Cortex of kidney (tissue), 1 donor: ENCODE measurements at places on chromosomes 5 and 9.

DNA sequence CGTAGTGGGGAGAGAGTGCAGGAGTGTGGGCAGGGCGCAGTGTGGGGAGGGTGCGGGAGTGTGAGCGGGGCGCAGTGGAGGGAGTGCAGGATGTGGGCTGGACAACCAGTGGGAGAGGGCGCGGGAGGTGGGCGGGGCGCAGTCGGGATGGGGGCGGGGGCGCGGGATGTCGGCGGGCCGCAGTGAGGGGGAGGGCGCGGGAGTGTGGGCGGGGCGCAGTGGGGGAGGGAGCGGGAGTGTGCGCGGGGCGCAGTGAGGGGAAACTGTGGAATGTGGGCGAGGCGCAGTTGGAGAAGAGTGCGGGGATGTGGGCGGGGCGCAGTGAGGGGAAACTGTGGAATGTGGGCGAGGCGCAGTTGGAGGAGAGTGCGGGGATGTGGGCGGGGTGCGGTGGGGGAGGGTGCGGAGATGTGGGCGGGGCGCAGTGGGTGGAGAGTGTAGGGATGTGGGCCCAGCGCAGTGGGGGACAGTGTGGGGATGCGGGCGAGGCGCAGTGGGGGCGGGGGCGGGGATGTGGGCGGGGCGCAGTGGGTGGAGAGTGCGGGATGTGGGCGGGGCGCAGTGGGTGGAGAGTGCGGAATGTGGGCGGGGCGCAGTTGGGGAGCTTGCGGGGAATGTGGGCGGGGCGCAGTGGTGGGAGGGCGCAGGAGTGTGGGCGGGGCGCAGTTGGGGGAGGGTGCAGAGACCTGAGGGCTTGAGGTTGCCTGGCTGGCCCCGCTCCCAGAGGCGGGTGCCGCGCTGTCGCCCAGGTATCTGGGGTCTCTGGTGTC lies at the start of gene NXNL2:
TSS of gene NXNL2 (plus strand) at position 723 of the 770 bp plus-strand sequence. CDS start 257 bp downstream, outside the sequence.
- DNase-seq = no peak

- DNase-seq = no peak
Observed at GRCh38 chr9:37801287-37801850, 772 bp downstream of the DCAF10 start.

DNA sequence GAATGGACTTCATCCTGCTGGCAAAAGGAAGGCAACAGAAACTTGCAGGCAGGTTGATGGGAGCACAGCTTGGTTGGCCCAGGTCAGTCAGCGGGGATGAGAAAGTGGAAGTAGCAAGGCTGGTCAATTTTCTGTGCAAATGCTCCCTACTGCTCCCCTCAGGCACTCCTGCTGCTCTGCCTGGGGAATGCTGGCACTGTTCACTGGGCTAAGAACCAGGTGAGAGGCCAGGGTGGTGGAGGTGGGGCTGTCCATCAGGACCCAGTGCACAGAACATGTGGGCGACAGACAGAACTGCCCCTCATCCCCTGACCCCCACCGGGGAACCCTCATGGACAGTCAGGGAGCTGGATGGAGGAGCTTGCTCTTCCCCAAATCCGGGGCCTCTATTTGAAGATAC lies 593.1 kb downstream of the IRX1 start:
- no peak for DNase-seq

- no peak for DNase-seq
Observed at GRCh38 chr9:80369641-80370040, 797.9 kb downstream of the TLE4 start.

- DNase-seq = no peak
Observed at GRCh38 chr5:56595566-56595965, 219.8 kb upstream of the MAP3K1 start.
